ENCODE measurements at places on chromosomes 11 and 22.

- no peak for DNase-seq
Observed at GRCh38 chr11:34203377-34203871, 98.0 kb downstream of the NAT10 start.

GRCh38 chr11:116432301-116432700 is 340.5 kb downstream of the BUD13 start:
- no peak for DNase-seq

DNA sequence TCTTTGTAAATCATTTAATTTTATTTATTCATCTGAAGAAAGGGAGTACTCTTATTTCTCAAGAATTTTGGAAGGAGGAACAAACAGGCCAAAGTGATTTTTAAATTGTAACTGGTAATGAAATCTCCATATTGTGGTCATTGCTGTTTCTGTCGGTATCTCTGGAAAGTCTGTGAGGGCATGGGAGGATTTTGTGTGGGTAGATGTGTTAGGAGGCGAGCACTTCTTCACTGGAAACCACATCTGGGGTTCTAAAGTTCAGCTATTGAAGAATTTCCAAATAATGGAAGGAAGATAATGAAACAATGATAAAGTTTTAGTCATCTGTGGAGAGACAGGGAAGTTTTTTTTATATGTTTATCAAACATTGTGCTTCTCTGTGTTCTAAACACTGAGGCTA is 6.6 kb downstream of the TRIM34 start:
- no peak for DNase-seq

GRCh38 chr11:122209619-122210366 is 93.8 kb upstream of the BLID start:
- peak; percentile 67 for DNase-seq

GRCh38 chr22:33909911-33910310 is 10.4 kb downstream of the LARGE1 start:
- no peak for DNase-seq

- DNase-seq, result no peak
Observed at GRCh38 chr11:117884994-117885393, 8.5 kb upstream of the FXYD6 start.
